NCI-H1417 treated with DMSO at 0.1 percent for 48 hours (cell line): ENCODE measurements at places on chromosomes 5 and 9.

GRCh38 chr9:101027236-101027635, 1.3 kb upstream of the PLPPR1 start:
- DNase-seq = no peak

DNA sequence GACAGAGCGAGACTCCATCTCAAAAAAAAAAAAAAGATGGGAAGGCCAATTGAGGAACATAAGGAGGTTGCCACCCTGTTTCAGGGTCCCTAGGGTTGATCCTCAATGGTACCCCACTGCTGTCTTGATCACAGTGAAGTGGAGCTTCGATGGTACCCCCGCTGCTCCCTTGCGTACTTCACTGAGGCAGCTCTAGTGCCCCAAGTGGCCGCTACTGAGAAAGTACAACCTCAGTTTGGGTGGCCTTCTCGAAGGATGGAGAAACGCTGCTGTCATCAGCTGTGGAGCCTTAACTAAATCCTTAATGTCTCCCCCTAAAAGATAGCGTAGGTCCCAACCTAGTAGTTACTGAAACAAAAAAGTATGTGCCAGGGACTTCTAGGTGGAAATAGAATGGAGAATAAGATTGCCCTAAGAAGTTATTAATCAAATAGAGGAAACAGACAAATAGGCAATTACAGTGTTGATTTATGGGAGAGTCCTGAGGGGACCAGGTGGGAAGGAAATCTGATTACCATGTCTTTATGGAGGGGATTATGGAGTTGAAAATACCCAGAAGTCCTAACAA, 6.3 kb downstream of the TESK1 start:
- DNase-seq = no peak

GRCh38 chr5:31213705-31214121, 20.2 kb downstream of the CDH6 start:
- DNase-seq = peak; percentile 82

DNA sequence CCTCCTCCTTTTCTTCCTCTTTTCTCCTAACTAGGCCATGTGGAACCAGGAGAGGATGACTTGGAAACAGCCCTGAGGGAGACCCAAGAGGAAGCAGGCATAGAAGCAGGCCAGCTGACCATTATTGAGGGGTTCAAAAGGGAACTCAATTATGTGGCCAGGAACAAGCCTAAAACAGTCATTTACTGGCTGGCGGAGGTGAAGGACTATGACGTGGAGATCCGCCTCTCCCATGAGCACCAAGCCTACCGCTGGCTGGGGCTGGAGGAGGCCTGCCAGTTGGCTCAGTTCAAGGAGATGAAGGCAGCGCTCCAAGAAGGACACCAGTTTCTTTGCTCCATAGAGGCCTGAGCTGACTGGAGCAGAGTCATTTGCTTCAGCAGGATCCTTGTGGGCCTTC, 13.7 kb downstream of the NUDT2 start:
- no peak for DNase-seq

DNA sequence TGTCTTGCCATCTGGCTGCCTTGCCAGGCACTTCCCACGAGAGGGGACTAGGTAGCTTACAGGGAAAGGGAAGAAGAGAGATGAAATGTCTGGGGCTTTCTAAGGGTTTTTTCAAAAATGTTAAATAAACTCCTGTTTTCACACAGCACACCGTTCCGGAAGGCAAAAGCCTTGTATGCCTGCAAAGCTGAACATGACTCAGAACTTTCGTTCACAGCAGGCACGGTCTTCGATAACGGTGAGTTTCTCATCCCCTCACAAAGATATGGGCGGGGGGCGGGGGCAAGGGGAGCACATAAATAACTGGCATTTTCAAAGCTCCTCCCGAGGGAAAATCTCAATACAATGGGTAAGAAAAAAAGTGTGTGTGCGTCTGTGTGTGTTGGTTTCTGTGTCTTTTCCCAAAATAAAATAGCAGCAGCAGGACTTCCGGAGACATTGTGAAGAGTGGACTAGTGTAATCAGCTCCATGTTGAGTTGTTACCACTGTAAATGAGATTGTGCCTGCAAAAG, 189.6 kb downstream of the NR3C1 start:
- DNase-seq = no peak

DNA sequence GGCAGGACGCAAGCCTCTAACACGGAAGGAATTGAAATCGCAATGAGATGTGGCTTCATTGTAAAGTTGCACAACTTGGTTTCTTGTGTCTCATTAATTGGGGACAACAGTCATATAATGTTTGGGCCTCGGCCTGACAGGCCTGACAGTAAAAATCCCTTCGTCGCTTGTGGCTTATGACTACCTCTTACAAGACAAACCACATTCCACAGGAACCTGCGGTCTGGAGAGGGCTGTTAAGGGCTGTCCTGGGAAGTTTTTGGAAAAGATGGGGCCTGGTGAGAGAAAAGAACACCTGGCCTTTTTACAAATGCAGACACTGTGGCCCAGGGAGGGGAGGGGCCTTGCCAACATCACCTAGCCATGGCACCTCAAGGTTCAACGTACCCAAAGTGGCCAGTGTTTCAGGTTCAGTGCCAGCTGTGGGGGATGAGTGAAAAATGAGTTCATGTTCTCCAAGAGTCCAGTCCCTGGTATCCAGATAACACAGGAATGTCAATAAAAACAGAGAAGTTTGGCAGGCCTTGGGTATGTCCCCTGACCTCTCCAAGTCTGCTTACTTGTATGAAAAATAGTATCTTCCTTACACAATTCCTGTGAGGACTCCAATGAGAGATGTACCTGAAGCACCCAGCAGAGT, 22.2 kb downstream of the SHB start:
- DNase-seq = no peak

- no peak for DNase-seq
Measured at GRCh38 chr9:37953775-37954437, 50.0 kb upstream of the SLC25A51 start.

DNA sequence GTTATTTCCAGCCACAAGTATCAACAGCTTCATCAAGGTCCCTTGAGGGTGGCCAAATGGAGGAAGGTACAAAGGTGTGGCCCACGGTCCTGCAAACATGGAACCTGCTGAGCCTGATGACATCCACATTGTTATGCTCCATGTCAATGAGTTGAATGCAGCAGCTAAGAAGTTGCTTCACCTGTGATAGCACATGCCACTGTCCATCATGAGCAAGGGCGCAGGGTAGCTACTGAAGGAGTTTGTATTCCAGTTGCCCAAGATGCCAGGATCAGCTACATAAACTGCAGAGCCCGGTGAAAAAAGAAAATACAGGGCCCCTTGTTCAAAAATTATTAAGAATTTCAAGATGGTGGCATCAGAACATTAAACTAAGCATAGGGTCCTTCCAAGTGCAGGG, 24.2 kb downstream of the LSM11 start:
- DNase-seq = no peak

DNA sequence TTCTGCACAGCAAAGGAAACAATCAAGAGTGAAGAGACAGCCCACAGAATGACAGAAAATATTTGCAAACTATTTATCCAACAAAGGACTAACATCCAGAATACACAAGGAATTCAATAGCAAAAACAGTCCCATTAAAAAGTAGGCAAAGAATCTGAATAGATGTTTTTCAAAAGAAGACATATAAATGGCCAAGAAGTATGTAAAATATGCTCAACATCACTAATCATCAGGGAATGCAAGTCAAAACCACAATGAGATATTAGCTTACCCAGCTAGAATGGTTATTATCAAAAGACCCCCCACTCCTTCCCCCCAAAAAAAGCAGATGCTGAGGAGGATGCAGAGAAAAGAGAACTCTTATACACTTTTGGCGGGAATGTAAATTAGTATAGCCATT, 13.4 kb upstream of the OR13C8 start:
- DNase-seq = no peak

- no peak for DNase-seq
Measured at GRCh38 chr9:124567362-124567761, 60.2 kb upstream of the NR5A1 start.

- DNase-seq = no peak
Measured at GRCh38 chr5:155783246-155783645, 543.7 kb upstream of the SGCD start.

DNA sequence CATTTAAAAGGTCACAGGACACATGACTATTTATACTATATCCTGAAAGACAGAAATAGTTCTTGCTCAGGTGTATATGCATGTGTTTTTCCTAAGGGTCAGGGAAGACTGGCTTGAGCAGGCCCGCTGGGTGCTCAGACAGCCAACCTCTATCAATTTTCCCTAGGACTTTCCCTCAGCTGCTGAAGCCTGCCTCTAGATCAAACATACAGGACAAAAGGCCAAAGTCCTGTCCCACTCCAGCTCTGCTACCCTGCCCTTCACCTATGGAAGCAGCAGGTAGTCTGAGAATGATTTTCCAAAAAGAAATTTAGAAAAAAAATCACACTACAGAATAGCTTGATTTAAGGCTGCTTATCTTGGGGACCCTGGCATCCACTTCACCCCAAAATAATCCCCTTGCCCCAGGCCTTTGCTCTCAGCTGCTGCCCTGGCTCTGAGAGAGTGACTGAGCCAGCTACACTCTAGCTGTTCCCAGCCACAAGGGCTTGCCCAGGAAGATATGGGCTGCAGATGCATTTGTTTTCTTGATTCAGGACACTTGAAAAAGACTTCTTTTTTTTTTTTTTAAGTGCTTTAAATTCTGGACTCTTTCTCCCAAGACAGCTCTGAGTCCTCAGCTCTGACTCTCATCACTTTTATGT, 42.5 kb downstream of the KLHL3 start:
- DNase-seq = no peak

- DNase-seq = no peak
Measured at GRCh38 chr9:115629879-115630840, 512.2 kb upstream of the TNC start.

DNA sequence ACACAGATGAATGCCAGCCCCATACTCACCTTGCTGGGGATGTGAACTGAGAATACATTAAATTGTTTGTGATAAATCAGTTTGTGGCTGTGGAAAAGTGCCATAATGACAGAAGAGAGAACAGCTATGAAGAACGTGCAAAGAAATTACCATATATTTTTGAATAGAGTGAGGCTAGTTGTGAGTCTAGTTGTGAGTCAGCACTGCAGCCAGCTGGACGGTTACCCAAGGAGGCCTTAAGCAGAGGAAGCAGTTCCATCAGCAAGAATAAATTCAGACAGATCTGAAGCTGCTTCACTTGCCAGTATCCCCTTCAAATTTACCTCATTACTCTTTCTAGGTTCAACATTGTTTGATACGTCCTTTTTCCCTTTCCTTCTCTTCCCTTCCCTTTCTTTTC, 446.0 kb downstream of the MTRR start:
- no peak for DNase-seq

- no peak for DNase-seq
Measured at GRCh38 chr9:2502210-2502609, 119.4 kb upstream of the VLDLR start.

DNA sequence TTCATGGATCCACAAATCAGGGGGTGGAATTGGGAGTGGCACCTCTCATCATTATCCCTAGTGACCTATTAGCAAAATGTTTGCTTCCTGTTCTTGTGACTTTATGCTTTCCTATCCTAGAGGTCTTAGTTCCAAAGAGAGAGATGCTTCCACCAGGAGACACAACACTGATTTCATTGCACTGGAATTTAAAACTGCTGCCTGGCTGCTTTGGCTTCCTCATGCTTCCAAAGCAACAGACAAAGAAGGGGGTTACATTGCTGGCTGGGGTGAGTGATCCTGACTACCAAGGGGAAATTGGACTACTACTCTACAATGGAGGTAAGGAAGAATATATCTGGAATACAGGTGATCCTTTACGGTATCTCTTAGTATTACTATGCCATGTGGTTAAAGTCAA, 69.2 kb upstream of the SH3GL2 start:
- no peak for DNase-seq

GRCh38 chr9:114513959-114514267, 8.6 kb upstream of the WHRN start:
- no peak for DNase-seq

- DNase-seq = no peak
Measured at GRCh38 chr9:137265496-137266161, 10.5 kb downstream of the NELFB start.

GRCh38 chr5:178542455-178542854, 47.7 kb downstream of the COL23A1 start:
- DNase-seq = no peak

GRCh38 chr9:35690614-35691333, 1.0 kb upstream of the TPM2 start:
- DNase-seq = no peak

DNA sequence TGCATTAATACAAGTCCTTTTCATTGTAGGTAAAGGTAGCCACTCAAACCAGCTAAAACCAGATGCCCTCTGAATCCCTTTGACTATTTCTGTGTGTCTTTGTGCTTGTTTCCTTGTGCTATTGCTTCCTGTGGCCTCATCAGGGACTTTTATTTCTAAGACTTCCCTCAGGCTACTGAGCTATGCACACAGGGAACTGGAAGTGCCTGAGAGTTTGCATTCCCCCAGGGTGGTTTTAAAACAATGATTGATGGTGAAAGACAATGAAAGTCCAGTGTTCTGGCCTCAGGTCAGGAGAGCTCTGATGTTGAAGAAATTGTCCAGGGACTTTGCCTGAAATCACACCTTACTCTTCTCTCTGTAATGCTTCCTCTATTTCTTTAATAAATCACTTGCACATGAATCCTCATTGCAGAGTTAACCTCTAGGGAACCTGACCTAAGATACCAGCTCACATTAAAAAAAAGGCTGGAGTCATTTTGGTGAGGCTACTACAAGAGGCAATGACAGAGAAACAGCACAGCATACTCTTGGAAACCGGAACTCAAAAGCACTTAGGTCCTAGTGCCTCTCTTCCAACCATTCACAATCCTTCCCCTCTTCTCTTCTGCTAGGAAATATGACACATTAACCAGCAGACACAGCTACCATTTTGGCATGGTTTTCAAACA, 158.1 kb upstream of the NREP start:
- DNase-seq = no peak

DNA sequence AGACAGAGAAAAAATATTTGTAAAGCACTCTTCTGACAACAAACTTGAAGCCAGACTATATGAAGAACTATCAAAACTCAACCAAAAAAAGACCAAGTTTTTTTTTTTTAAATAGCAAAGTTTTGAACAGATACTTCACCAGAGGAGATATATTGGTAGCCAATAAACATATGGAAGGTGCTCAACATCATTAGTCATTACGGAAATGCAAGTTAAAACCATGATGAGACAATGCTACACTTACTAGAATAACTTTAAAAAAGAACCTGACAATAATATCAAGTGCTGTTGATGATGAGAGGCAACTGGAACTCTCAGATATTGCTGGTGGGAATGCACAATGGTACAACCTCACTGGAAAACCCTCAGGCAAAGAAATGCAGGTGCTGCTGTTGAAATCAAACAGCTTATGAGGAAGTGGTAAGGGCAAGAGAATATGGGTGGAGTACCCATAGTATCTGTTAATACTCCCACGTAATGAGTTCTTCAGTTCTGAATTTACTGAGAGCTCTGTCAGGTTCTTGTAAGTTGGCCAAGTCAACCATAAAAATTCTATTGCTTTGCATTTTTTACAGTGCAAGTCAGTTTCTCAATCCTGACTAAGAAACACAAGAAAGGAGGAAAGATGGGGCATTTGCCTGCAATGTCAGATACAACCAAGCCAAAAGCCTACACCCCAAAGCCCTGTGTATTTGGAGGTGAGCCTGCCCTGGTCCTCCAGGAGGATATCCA, 87.3 kb upstream of the GNAQ start:
- DNase-seq = no peak
